Esophagus squamous epithelium (tissue), 5 donors: ENCODE measurements at places on chromosomes 1 and 21.

DNA sequence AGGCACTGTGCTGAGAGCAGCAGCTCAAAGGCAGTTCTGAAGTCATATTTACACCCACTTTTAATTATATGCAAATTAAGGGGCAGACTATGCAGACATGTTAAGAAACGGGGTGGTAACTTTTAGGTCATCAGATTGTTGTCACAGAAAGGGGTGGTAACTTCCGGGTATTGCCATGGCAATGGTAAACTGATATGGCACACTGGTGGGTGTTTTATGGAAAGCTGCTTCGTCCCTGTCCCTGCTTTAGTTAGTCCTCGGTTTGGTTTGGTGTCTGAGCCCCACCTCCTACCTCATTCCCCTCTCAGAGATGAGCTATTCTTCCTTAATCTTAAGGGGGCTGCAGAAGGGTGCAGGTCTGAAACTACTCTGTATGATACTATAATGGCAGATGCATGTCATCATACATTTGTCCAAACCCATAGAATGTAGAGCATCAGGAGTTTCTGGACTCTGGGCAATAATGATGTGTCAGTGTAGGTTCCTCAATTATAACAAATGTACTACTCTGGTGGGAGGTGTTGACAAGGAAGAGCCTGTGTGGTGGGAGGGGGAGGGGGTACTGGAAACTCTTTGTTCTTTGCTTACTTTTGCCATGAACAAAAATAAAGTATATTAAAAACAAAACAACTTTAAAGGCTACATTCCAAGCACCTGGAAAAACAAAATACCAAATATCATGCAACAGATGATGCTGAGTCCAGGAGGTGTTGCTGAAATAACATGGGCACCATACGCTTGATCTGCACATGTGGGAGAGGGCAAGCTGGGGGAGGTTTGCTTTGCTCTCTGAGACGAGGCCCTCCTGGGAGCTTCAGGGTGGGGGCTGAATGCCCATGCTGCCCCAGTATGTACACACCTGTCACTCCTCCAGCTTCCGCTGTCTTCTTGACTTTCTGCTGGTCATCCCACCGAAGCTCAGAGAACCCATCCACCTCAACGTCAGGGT, 6.3 kb downstream of the PARP1 start:
- no peak for DNase-seq

DNA sequence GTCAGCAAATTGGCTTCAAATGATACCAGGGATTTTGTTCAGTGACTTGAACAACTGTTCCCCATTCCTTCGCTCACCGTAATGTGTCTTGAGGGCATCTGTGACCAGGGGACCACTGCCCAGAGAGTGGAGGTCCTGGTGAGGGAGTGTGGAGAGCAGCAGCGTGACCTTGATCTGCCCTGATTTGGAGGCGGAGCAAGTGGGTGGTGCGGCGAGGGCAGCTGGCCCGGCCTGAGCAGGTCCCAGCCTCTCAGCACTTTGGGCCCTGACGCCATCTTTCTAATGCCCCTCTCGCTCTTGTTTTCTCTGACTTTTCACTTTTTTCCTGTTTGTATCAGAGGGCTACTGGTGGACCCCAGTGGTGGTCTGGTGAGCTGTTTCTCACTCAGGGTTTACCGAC, 31.1 kb downstream of the DIP2A start:
- DNase-seq = no peak

DNA sequence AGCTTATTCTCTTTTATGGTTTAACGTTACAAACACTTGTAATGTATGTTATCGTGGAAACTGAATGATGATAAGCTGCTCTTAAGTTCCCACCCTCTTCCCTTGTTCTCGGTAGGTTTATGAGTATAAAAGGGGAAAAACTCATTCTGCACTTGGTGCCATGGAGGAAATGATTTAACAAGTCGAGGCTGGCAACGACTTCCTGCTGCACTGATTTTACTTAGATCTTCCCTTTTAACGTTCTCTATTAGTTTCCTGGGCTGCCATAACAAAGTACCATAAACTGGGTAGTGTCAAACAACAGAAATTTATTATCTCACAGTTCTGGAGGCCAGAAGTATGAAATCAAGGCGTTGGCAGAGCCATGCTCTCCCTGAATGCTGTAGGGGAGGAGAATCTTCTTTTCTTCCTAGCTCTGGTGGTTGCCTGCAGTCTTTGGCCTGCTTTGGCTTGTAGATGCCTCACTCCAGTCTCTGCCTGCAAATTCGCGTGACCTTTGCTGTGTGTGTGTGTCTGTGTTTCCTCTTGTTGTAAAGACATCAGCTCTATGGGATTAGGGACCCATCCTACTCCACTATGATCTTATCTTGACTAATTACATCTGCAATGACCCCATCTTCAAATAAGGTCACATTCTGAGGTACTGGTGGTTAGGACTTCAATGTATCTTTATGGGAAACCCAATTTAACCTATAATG, 26.3 kb downstream of the HUNK start:
- no peak for DNase-seq

- peak; percentile 34 for DNase-seq
Measured at GRCh38 chr1:33633019-33633801, 160.8 kb downstream of the ZSCAN20 start.

- no peak for DNase-seq
Measured at GRCh38 chr1:110035236-110035752, 870 bp downstream of the STRIP1 start.

GRCh38 chr1:113178106-113178505, 105.1 kb downstream of the LRIG2 start:
- DNase-seq = no peak

- DNase-seq = no peak
Measured at GRCh38 chr1:189500778-189501177, 976.9 kb downstream of the BRINP3 start.

DNA sequence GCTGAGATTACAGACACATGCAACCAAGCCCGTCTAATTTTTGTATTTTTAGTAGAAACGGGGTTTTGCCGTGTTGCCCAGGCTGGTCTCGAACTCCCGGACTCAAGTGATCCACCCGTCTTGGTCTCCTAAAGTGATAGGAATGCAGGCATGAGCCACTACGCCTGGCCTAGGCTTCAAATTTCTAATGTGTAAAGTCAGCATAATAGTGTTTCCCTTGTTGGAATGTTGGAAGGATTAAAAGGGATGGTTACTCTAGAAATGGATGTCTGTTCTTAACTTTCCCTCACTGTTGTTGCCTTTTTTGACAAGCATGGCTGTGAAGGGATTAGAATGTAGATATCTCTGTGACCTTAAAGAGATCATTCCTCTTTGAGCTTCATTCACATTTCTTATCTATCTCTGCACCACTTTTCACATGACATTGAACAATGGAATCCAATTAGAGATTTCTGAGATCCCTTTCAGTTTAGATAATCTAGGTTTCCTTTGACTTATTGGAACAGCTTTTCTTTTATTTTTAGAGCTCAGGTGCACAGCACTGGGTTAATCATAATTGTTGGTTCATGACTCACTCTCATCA, 33.7 kb downstream of the NFASC start:
- no peak for DNase-seq

DNA sequence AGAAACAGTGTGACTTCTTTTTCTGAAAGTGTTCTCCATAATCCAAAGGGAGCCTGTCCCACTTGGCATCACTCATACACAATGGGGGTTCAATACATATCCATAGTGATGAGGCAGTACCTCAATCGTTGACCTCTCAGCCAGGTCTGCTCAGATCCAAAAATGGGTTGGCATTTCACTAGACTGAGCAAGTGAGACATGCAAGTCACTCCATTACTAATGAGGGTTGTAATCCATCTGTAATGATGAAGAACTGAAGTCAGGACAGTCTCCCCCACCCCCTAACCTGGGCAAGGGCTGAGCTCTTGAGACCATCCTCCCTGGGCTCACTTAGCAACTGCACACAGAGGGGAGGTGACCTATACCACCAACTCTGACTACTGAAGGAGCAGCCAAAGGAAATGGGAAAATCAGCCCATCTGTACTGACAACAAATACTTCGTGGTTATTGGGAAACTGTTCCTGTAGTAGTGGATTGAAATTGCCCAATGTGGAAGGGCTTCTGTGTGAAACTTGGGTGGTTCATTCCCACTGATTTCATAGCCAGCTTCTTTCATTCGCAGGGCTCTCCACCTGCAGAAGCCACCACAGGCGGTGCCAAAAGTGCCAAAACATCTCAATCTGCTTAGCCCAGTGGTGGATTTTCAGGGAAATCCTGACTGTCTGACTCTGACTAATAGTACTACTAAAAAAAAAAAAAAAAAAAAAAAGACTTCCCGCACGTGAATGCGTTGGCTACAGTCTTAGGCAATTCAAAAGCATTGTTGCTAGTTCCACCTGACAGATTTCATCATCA, 5.0 kb downstream of the NGF start:
- DNase-seq = no peak

DNA sequence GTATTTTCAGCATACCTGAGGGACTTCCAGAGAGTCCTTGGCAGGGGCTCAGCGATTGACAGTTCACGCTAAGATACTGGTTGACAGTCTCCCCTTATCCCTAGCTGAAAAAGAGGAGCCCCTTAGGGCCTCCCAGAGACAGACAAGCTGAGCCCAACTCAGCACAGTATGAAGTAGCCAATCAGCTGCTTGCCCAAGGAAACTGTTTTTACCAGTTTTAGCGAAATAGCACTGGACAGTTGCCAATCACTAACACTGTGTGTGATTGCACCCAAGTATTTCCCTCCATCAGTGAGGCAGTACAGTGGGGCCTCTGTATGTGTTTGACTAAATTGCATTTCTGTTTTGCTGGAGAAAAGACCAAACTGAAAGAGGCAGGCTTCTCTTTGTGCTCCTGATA, 27.0 kb downstream of the KHDRBS1 start:
- DNase-seq = no peak

DNA sequence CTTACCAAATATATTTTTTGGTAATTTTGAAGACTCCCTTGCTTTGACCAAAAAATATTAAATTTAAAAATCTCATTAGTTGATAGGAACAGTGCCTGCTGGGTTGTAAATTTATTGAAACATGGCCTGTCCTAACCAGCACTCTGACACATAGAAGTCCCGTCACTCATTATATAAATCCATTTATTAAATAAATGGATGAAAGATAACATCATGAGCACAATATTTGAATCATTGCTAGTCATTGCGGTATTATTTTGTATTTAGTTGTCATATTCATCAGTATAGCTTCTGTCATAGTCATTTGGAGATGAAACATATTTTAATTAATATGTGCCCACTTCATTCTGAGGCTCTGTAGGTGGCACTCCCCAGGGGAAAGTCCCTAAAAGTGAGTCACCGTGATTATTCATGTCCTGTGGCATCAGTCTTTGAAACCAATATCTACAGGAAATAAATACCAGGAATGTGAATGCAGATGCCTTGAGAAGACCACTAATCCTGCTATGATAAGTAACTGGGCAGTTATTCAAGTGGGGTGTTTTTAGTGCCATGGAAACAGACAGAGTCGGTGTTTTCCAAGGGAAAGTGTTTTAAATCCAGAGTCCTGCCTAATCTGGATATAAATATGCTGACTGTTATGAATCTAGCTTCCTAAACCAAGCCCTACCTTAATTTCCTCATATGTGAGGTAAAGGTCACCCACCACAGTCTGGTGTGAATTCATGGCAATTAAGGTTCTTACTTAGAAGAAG, 302.0 kb downstream of the DUSP10 start:
- DNase-seq = no peak
